ENCODE measurements at places on chromosomes 7 and 10.

- DNase-seq: no peak
Observed at GRCh38 chr7:11237742-11238141, 264.1 kb downstream of the PHF14 start.

DNA sequence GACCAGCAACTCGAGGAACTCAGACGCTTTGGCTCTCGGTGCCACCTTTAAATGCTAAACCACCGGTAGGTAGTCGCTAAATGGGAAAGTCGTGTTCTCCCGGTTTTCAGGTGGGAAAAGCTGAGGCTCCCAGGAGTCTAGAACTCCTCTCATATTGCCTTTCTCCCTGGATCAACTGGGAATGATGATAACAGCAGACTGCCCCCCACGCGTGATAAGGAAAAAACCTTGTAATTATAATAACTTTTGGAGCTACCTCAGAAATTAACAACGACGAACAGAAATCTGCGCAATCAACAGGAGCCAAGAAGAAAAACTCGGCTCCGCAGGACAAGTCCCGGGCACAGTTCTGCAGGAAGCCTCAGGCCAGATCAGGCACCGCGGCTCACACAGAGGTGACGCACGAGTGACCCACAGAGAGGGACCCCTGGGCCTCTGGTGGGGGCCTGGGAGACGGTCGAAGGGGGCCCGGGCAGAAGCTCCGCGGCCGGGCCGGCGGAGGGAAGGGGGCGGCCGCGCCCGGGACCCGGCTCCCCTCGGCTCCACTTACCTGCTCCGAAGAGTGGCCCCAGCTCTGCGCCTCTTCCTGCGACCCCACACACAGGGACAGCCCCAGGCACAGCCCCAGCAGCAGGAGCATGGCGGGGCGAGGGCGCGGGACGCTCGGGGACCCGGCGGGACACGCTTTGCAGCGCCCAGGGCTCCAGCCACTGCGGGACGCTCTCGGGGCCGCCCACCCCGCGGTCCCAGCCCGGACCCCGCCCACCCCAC, at the start of gene ITIH5:
ITIH5 (minus strand) TSS at position 714 of the 771 bp plus-strand sequence; CDS start at position 640, 74 bp downstream.
- DNase-seq: peak; percentile 5

DNA sequence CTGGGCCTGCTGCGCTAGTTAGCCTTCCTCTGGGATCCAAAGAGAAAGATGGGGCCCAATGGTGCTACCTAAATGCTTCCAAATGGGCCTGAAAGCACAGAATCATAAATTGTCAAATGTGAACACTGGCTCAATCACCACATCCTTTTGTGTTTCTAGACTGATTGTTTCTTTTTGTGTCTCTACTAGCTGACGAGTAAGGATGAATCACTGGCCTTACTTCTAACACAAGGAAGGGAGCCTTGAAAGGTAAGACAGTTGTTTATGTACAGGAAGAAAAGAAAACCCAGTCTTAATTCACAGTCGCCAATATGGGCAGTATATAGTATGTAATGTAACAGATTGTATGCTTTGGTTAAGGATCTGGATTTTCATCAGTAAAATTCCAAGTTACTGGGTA, 89.5 kb downstream of the ZNF92 start:
- DNase-seq: peak; percentile 40

- DNase-seq: no peak
Observed at GRCh38 chr7:155247479-155248365, 50.0 kb upstream of the INSIG1 start.
